ENCODE measurements at places on chromosomes 2 and 18.

DNA sequence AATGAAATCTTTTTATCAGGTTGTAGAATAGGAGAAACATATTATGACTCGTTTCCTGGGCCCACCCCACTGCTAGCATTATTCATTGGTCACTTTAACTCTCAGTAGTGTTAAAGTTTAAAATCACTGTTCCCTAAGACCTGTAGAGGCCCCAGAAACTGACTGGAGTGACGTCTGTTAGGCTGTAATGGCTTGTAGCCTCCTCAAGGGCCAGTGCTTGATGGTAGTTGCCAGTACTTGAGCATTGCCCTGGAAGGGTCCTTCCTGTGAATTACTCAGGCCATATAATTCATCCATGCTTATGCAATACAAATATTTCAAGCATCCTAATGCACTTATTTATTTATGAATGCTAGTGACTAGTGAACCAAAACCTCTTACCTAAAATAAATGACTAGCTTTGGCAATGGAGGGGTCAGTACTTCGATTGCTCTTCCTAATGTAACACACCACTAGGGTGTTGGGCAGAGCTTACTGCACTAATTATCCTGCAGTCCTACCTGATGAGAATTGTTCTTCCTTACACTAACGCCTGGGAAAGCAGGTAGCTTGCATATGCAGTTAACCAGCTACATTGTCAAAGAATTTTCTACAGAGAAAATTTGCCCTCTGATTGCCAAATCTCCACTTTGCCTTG is 31.2 kb downstream of the ARHGAP25 start:
- peak; percentile 46 for DNase-seq

DNA sequence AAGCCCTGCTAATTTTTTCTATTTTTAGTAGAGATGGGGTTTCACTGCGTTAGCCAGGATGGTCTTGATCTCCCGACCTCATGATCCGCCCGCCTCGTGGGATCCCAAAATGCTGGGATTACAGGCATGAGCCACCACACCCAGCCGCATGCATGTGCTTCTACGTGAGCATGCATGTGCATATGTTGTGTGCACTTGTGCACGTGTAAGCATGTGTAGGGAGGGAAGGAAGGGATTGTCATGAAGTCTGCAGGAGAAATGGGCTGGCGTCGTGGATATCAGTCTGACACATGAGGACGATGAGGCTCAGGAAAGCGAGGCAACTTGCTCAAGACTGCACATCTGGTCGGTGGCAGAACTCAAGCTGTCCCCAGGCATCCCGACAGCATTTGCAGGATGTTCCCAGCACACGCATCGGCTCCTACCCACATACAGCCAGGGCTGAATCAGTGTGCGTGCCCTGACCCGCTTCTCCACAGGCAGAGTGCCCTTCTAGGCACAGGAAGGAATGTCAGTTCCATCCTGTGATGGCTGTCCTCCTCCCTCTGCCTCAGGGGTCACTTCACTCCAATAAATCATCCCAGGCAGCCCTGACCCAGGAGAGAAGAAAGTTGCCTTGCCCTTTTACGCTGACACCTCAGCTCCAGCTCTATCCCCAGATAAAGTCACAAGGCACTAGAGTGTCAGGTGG is 49.9 kb upstream of the SLC14A2 start:
- no peak for DNase-seq

DNA sequence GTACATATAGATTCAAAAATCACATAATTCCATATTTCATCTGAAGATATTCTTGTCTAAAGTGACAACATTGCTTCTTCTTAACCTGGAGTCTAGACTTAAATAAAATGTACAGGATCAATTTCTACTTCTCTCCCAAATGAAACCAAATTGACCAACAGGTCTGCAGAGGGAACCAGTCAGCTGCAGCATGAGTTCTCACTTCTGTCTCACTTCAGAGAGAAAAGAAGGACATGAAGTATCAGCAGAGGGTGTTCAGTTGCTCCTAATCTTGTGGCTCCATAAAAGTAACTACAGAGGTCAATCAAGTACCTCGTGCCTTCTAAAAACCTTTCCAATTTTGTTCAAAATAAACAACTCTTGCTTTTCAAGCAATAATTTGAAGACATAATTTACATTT is 47.2 kb upstream of the MAP2 start:
- DNase-seq: no peak

DNA sequence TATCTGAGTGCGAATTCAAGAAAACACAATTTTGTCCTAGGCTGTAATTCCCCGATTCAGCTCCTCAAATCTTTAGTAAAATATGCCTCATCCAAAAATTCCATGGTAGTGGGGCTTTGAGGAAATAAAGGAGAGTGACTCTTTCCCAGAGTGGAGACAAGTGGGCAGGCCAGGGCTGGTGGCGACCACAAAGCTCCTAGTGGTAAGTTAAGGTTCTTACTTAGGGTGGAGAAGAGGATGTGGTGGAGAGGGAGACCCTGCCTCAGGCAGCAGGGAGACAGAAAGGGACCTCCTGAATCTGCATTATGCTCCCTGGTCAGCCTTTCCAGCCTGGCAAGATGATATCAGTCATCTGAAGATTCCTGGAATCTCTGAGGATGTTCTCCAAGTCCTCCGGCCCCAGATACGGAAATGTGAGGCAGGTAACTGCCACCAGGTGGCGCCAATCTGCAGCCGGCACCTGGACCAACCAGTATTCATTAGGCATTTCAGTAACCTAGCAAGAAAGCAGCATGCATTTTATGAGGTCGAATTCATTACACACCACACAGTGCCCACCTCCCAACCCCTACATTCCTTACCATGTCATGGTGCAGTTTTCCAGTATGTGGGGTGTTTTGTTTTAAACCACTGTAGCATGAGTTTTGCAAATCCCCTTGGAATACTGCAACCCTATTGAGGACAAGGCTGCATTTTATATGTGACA is 106.4 kb downstream of the POLE4 start:
- DNase-seq: peak; percentile 24

- no peak for DNase-seq
Observed at GRCh38 chr2:185255566-185255965, 483.0 kb upstream of the FSIP2 start.

- DNase-seq: no peak
Observed at GRCh38 chr2:178220814-178221213, 26.5 kb downstream of the OSBPL6 start.

GRCh38 chr2:146415291-146415690 is 1429.5 kb upstream of the ACVR2A start:
- no peak for DNase-seq

DNA sequence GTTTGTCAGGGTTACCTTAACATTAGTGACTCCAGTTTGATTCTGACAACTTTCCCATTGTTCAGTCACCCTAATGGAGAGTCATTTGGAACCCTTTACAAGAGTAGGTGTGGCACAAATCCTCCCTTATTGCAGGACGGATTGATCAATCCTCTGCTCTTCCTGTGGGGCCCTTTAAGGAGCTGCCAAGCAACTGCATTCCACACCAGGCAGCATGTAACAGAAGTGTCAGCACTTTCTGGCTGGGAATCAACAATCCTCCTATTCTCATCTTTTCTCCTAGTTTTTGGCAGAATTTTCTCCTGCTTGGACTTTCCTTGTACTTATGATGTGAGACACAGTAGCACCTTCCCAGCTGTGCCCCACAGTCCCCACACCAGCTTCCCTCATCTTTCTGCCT is 177.8 kb downstream of the ST6GAL2 start:
- no peak for DNase-seq

- no peak for DNase-seq
Observed at GRCh38 chr2:43049836-43050801, 176.3 kb downstream of the ZFP36L2 start.

DNA sequence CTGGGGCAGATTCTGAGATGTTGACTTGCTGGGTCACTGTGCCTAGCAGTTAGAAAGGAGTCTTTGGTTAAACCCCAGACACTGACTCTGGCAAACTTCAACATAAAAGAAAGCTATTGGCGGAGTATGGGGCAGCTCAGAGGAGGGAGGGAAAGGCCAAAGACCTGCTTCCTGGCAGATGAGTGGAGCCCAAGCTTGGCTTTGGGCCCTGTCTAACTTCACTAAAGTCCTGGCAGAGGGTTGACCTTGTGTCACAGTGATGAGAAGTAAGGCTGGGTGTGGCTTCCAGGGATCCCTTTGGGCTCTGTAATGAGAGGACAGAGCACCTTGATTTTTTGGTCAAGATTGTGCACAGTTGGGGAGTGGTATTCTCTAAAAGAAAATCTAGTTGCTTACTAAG is 129.8 kb upstream of the SEC11C start:
- no peak for DNase-seq

- DNase-seq: peak; percentile 23
Observed at GRCh38 chr2:30978044-30978443, 160.2 kb downstream of the GALNT14 start.

GRCh38 chr2:165431014-165431413 is 38.5 kb upstream of the CSRNP3 start:
- DNase-seq: no peak

GRCh38 chr18:79818631-79819030 is 20.9 kb downstream of the KCNG2 start:
- DNase-seq: no peak

DNA sequence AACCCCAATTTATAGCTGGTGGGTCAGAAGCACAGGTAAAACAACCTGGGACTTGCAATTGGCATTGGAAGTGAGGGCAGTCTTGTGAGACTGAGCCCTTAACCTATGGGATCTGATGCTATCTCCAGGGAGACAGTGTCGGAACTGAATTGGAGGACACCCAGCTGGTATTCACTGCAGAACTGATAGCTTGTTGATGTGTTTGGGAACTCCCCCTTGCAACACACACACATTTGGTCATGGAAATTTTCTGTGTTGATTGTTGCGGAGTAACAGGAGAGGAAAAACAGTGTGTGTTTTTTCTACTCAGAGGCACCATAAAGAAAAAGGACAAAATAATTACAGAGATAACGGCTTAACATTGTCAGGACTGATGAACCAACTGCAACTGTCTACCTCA is 16.1 kb downstream of the TPGS2 start:
- DNase-seq: no peak

- no peak for DNase-seq
Observed at GRCh38 chr2:38284971-38285370, 92.1 kb downstream of the ATL2 start.

GRCh38 chr2:228869636-228870264 is 401.3 kb downstream of the PID1 start:
- DNase-seq: no peak

GRCh38 chr2:9573013-9573720 is 17.5 kb upstream of the ADAM17 start:
- no peak for DNase-seq

DNA sequence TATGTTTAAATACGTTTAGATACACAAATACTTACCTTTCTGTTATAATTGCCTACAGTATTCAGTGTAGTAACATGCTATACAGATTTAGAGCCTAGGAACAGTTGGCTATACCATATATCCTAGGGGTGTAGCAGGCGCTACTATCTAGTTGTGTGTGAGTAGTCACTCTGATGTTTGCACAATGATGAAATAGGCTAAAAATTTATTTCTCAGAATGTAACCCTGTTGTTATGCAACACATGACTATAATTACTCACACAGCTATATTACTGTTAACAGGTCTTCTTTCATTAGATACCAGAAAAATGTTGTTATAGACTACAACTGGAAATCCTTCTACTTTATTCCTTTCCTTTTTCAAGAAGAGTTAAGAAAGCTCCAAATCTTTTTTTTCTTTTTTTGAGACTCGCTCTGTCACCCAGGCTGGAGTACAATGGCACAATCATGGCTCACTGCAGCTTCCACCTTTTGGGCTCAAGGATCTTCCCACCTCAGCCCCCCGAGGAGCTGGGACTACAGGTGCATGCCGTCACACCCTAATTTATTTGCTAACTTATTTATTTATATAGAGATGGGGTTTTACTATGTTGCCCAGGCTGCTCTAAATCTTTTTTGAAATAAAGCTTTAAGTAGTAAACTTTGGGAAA is 48.5 kb downstream of the C2orf74 start:
- DNase-seq: peak; percentile 71

- no peak for DNase-seq
Observed at GRCh38 chr2:37390777-37391176, 46.3 kb downstream of the QPCT start.

GRCh38 chr2:219560037-219560892 is 11.1 kb downstream of the OBSL1 start:
- DNase-seq: no peak

- no peak for DNase-seq
Observed at GRCh38 chr2:2575870-2576386, 244.9 kb upstream of the MYT1L start.

GRCh38 chr2:36461039-36461681 is 105.6 kb downstream of the CRIM1 start:
- no peak for DNase-seq

DNA sequence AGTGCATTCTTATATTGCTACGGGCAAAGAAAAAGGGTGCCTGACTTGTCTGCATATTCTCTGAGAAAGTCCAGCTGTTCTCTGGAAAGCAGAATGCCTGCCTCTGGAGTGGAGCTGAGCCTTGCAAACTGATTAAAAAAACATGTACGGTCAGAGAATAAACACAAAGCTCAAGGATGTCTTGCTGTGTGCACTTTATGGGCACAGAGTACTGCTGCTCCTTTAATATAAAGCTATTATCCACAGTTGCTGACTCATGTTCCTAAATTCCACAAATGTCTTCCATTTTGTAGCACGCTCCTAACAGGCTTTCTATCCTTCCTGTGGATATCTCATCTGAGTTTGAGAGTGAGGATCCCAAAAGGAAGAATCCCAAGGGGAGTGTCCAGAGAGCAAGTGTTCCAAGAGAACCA is 229.0 kb downstream of the MREG start:
- no peak for DNase-seq

GRCh38 chr2:62724886-62725711 is 19.6 kb downstream of the EHBP1 start:
- DNase-seq: no peak

GRCh38 chr2:48114256-48114655 is 208.0 kb upstream of the FBXO11 start:
- DNase-seq: no peak

GRCh38 chr2:111116843-111117597 is 3.7 kb upstream of the BCL2L11 start:
- DNase-seq: peak; percentile 55

DNA sequence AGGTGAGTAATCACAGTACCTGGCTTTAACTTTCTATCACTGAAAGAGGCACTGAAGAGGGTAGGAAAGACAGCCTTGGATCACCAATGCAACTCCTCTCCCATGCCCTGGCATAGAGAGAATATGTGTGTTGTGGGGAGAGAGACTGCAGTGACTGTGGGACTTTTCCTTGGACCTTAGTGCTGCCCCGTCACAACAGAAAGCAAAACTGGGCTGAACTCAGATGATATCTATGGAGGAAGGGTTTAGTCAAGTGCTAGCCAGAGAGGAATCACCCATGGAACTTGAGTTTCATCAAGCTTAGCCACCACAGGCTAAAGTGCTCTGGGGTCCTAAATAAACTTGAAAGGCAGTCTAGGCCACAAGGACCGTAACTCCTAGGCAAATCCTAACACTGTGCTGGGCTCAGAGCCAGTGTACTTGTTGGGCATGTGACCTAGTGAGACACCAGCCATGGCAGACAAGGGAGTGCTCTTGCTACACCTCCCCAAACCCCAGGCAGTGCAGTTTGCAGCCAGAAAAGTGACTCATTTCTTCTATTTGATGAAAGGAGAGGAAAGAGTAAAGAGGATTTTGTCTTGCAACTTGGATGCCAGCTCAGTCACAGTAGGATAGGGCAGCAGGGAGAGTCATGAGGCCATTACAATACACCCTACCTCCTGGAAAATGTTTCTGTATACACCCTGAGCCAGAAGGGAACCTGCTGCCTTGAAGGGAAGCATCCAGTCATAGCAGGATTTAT is 105.8 kb upstream of the SPOPL start:
- DNase-seq: no peak
